ENCODE measurements at places on chromosomes 4 and X.

DNA sequence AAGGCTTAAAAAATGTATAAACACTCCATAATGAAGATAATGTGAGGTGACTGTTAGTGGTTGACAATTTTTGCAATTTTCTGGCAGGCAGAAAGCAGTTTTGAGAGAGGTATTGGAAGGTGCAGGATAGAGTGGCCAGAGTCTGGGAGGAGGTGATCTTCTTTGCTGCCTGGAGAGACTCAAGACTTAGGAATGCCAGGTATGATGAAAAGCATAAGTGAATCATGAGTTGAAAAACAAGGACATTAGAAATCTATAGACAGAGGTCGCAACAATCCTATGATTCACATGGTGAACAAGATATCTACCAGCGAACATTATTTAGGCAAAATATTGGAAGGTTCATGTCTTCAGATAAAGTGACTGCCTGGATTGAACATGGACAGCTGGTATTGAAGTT is 118.5 kb downstream of the CFAP299 start:
- no peak for DNase-seq

DNA sequence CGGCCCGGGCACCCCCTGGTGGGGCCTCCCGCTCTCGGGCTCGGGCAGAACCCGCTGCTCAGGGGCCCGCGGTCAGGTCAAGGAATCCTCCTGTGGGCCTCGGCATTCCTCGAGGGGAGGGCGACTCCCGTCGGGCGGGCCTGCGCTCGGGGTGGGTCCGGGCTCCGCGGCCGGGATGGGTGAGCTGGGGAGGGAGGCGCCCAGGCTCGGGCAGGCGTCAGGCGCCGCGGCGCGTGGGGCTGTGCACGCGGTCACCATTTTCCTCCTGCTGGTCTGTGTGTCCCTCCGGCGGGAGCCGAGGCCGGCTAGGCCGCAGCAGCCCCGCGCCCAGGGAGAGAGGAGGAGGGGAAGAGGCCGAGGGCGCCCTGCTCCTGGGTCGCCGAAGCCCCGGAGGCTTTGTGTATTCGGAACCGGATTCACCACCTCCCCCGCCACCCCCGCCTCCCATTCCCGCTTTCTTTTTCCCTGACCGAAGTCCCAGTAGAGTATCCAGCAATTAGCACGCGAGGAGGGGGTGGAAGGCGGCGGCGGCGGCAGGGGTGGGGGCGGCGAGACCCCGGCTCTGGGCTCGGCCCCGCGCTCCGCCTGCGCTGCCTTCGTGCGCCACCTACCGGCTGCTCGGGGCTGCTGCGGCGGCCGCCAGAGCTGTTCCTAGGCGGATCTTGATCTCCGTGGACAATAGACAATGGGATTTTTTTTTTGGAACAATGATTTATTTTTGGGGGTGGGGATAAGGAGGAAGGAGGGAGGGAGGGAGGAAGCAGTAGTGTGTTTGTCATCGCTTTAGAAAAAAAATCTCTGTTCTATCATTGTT is 99.0 kb upstream of the MAML3 start:
- peak; percentile 80 for DNase-seq

DNA sequence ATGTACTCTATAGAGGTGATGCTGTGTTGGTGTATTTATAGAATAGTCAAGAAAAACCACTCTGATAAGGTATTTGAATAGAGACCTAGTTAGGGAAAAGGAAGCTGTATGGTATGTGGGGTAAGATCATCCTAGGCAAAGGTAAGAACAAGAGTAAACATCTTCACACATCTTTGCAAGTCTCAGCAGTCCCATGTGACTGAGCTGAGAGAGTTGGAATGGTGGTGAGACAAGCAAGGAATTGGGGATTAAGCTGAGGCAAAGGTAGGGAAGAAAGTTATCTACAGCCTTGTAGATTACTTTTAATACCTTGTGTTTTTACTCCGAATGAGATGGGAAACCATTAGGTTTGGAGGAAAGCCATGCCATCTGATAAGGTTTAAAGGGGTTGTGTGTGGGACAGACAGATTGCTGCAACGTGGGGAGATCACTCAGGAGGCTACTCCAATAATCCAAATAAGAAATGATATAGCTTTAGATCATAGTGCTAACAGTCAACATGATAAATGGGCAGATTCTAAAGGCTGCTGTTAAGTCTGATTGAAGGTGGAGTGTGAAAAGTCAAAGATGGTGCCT is 31.7 kb upstream of the MANBA start:
- no peak for DNase-seq

- DNase-seq: no peak
Observed at GRCh38 chr4:174135530-174135929, 147.9 kb downstream of the FBXO8 start.

DNA sequence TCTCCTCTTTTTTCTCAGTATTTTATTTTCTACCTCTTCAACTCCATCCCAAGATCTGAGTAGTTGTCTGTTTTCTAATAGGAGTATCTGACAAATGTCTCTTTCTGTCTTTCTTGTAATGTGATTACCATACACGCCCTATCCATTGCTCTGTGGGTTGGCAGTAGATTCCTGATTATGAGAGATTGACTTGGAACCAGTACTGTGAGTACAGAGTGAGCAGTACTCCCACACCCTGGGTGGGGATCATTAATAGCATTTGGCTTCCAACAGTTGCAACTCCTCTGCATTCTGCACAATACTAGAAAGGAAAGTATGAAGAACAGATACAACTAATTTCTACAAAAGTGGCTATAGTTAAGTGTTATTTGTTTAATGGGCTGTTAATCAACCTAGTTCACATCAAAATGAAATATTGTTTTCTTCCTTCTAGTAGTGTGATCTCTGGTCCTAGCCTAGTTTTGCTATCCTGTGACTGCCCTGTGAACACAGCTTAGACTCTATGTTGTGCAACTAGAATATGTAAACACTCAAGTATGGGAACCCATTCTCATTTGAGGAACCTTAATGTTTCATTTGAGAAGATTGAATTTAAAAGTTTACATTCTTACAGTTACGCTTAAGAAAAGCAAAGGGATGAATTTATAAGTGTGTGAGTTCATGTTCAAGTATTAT is 112.9 kb downstream of the PTPN13 start:
- no peak for DNase-seq

GRCh38 chrX:45001048-45001447 is 128.1 kb downstream of the KDM6A start:
- DNase-seq: no peak

DNA sequence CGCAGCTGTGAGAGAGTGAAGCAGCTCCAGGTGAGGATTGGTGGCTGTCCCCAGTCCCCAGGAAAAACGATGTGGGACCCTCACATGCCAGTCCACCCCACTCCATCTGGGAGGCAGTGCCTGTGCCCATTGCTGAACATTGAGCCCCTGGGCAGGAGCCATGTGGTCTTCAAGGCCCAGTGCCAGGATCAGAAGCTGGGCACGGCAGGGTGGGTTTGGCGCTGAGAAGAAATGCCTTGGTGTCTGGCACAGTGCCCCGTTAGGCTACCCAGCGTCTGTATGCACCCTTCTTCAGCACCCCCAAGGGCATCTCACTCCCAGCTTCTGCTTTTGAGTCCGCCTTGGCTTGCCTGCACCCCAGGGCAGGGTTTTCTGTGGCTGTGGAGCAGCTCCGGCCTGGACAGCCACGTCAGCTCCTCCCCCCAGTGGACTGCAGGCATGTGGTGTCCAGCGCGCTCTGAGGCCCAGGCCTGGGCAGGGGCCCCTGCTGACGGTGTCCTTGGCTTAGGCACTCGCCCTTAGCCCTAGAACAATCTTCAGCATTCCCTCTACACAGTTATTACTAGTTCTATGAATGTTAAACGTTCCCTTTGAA is 28.6 kb downstream of the RGS12 start:
- peak; percentile 71 for DNase-seq
